Effector CD4-positive, alpha-beta T cell (primary cell): ENCODE measurements at places on chromosomes 7 and 10.
A peak's percentile ranks its signal among the peaks of the same experiment; 100 is the strongest.

- no peak for DNase-seq
These were observed 12.8 kb downstream of the CFTR start for GRCh38 chr7:117492649-117493048.

GRCh38 chr10:30862486-30862885 lies 169.2 kb downstream of the ZNF438 start:
- no peak for DNase-seq

GRCh38 chr10:110700947-110701616 lies 56.9 kb downstream of the RBM20 start:
- no peak for DNase-seq

GRCh38 chr10:30897048-30897447 lies 134.6 kb downstream of the ZNF438 start:
- DNase-seq, result no peak

- DNase-seq, result no peak
These were observed 126.3 kb downstream of the SNX10 start for GRCh38 chr7:26417911-26418413.

GRCh38 chr10:68950598-68950997 lies 5.4 kb upstream of the DDX21 start:
- DNase-seq, result no peak

DNA sequence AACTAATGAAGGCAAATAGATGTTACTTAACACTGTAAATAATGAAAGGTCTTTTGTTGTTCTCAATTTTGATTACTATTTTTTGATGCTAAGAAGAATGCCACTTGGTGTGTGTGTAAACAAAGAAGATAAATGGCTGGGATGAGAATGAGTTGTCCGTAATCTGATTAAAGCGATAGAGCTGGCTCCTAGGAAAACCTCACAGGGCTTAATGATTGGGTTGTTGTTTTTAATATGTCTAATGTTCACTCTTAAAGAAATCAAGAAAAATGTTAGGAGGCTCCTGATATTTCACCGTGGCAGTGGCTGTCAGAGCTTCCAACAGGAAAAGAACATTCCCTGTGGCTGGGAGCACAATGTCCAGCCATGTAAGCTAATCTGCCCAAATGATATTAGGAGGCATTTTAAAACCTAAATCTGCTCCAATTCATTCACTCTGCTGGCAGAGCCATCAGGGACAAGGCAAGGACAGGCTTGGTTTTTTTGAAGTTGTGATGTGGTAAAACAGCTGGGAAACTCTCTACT lies 243.9 kb downstream of the SNX10 start:
- DNase-seq, result no peak

GRCh38 chr10:101036726-101037125 lies 5.7 kb downstream of the SFXN3 start:
- DNase-seq, result no peak

- no peak for DNase-seq
These were observed 28.9 kb upstream of the TRIM8 start for GRCh38 chr10:102615361-102615760.

GRCh38 chr10:13120786-13121499 lies 21.0 kb downstream of the OPTN start:
- no peak for DNase-seq

GRCh38 chr7:35647171-35647574 lies 47.8 kb downstream of the HERPUD2 start:
- no peak for DNase-seq

- no peak for DNase-seq
These were observed 90.4 kb downstream of the COBL start for GRCh38 chr7:51226063-51226755.

GRCh38 chr7:128221929-128222403 lies 19.1 kb upstream of the LEP start:
- no peak for DNase-seq

DNA sequence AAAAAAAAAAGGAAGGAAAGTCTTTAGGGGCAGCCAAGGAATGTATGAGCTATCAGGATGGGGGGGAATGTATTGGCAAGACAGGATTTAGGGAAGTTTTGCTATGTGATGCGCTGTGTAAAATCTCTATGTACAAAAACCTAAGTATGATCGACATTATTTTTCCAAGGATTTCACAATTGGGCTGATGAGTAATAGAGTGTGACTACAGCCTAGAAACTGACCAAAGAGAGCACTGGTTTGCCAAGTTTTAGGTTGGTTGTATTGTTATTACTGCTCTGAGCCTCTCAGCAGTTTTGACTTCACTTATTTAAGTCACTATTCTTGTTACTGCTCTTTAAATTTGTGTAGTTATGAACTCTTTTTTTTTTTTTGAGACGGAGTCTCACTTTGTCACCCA lies 107.3 kb downstream of the NRCAM start:
- no peak for DNase-seq

- no peak for DNase-seq
These were observed 4.6 kb upstream of the ZNF22 start for GRCh38 chr10:44995914-44996669.

DNA sequence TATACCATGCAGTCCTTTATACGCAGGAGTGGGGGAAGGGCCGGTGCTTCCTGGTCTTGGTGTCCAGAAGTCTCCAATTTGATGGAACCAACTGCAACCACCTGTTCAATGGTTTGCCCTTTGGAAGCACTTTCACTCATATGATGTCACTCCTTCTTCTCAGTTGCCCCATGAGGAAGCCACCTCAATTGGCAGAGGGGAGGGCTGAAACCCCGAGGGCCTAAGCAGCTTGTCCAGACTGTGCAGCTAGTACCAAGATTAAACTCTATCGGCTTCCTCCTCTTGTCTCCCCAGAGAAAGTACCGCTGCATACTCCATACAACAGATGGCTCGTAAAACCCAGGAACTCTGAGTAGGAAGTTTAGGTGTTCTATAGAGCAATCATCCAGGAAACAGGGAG lies 789.4 kb downstream of the TYW1 start:
- no peak for DNase-seq

DNA sequence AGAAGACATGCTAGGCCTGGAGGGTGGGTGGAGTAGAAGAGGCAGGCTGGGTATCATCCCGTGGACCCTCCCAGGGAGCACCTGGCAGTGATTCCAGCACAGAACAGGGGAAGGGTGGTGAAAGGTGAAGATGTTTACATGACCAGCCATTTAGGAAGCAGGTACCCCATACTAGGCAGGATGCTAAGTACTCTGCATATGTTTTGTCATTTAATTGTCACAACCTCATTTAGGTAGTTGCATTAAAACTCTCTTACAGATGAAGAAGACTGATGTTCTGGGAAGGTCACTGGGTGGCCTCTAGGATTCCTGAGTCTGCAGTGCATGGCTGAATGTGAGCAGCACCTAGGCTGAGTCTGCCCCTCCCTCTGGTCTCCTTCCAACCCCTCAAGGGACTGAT lies 15.2 kb downstream of the ITPRIP start:
- DNase-seq, result no peak

GRCh38 chr10:62578301-62578700 lies 204.1 kb downstream of the ZNF365 start:
- DNase-seq, result no peak

- no peak for DNase-seq
These were observed 21.3 kb upstream of the EFCAB10 start for GRCh38 chr7:105602325-105603305.

DNA sequence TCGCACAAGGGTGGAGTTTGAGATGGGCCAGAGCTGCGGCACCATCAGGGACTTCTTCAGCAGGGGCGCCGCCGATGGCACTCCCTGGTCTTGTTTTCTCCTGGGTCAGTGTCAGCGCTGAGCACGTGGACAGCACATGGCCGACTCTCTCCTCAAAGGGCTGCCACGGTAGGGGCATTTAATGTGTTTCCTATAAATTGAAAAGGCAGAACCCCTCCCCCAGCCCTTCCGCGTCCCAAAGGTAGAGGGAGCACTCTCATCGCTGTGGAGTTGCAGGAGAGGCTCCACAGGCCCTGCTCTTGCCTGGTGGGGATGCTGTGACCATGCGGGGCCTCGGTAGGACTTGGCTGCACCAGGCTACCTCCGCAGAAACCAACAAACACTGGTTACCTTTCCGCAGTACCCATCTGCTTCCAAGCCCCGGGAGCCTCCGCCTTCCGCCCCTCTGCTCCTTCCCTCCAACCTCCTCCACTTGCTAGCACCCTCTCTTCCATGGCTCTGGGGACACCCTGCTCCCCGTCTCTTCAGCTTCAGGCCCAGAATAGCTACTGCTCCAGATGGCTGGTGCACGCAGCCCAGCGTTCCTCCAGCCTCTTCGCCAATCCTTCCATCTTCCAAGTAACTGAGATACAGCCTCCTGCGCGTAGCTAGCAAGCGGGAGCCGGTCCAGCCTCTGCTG lies 166.3 kb upstream of the ADCY1 start:
- DNase-seq, result no peak

DNA sequence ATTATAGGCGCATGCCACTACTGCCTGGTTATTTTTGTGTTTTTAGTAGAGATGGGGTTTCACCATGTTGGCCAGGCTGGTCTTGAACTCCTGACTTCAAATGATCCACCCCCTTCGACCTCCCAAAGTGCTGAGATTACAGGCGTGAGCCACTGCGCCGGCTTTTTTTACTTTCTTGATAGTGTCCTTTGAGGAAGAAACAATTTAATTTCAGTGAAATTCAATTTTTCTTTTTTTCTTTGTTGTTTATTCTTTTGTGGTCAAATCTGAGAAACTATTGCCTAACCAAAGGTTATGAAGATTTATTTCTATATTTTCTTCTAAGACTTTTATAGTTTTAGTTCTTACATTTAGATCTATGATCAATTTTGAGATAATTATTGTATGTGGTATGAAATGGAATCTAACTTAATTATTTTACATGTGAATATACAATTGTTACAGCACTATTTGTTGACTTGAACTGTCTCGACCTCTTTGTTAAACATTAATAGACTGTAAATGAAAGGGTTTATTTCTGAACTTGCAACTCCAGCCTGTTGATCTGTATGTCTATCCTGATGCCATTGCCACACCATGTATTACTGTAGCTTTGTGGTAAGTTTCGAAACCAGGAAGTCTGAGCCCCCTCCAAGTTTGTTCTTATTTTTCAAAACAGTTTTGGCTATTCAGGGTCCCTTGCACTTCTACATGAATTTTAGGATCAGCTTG lies 19.8 kb upstream of the RASSF4 start:
- DNase-seq, result no peak

DNA sequence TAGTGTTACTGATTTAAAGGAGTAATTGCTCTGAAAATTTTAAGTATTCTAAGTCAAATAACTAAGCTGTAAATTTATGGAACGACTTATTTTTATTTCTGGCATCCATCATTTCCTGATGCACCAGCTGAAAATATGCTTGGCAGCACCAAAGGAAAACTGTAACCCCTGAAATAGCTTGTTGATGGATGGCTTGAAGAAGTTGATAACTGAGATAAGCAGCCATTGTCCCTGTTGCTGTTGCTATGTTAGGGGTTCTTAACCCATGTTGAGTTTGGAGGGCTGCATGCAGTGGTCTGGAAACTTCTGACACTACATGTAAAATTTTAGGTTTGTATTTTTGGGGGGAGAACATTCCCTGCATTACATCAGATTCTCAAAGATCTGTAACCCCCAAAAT lies 30.6 kb downstream of the RPA3 start:
- no peak for DNase-seq

DNA sequence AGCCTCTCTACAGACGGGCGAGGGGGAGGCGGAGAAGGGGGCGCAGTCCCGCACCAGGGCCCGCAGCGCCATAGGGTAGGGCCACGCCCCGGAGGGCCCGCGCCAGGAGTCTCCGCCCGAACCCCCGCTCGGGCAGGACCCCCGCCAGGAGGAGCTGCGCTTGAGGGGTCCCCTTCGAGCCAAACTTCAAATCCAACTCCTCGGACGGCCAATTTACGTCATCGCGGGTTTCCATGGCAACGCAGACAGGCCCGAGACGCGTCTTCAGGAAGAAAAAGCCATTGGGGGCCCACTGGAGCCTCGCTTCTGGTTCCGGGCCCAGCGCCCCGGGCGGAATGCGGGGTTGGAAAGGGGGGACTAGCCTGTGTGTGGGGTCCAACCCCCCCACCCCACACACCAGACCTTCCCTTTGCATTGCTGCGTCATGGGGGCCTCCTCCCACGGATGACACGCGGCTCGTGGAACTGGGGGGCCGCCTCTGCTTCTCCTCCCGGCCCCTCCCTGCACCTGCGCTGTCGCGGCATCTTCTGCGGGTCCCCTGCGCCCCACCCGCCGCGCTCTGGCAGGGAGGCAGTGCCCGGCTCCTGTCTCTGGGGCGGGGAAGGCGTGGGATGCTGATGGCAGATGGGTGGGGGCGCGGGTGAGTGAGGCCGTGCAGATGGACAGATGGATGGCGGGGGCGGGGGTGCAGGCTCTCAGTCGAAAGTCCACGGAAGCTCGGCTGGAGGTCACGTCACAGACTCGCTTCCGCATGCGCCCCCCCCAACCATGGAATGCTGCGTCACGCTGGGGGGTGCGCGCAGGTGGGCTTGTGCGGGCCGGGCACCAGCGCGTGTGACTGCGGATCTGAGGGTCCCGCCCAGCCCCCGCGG lies 1.2 kb downstream of the CALY start:
- peak; percentile 90 for DNase-seq

GRCh38 chr7:93117852-93118530 lies at the start of gene SAMD9:
TSS of gene SAMD9 (minus strand) at chr7:93117979. CDS start at chr7:93106097, 11,882 bp downstream.
- peak; percentile 54 for DNase-seq

DNA sequence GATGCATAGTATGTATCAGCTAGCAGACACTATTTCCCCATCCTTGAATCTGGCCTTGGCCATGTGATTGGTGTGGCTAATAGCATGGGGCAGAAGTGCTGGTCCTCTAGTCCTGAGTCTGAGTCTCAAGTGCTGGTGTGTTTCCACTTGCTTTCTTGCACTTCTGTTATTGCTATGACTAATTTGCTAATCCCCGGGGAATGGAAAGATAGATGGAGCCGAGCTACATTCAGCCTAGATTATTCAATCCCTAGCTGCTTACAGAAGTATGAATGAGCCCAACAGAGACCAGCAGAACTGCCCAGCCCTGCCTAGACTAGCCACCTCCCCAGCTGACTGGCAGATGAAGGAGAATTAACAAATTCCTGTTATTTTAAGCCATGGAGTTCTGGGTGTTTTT lies 53.2 kb upstream of the SYPL1 start:
- DNase-seq, result no peak

- no peak for DNase-seq
These were observed 177.1 kb downstream of the CDK14 start for GRCh38 chr7:90773269-90773668.

GRCh38 chr10:26378861-26379294 lies 59.3 kb upstream of the APBB1IP start:
- no peak for DNase-seq

DNA sequence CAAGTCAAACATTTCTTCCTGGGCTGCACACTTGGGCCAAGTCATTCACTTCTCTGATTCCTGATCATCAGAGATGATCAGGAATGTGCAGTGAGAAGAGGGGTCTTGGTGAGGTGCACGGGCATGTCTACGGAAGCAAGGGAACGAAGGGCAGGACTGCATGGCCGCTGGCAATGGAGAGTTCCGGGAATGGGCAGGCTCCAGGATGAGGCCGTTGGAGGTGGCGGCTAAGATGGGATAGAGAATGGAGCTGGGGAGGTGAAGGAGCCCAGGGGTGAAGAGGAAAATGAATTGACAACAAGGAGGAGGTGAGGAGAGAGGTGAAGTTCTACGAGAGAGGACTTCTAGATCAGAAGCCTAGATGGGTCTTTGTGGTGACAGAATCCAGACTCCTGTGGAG lies 260.0 kb downstream of the GRID1 start:
- no peak for DNase-seq

GRCh38 chr7:41164440-41164839 lies 538.5 kb downstream of the INHBA start:
- DNase-seq, result no peak
